ENCODE measurements at places on chromosomes 12 and 14. TPM values are rescaled to one million over a fixed set of nuclear protein-coding genes. Genes with fewer than 3 reads are reported as not detected.

- no peak for DNase-seq
Measured at GRCh38 chr12:8493084-8493483, 20.2 kb upstream of the CLEC4D start.

DNA sequence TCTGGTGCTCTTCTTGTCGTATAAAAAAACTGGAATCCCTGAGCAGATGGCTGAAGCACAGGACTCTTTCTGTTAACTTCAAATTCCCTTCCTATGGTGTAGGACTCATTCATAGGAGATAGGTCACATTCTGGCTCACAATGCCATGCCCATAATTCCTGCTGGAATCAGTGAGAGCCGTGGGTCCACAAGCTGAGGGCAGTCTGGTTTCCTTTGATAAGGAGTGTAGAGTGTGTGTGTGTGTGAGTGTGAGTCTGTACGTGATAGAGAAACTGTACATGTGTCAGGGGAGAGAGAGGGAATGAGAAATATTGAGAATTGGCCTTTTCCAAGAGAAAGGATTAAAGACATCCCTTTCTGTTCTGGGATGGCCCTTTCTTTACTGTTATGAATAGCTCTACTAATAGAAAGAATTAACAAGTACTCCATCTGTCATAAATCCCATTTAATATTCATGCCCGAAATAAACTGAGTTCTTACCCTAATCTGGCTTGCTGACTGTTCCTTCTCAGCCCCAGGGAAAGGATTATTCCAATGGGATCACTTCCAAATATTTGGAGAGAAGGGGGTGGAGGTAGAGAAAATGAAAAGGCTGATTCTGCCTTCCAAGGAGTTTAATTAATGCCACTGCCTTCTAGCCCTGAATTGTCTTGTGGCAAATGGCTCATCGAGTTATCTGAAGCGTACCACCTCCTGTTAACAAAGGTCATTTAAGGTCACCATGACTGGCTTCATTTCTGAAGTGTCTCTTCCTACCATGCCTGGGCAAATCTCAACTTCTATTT, 79.0 kb downstream of the TMX1 start:
- DNase-seq: no peak

The CLEC9A gene
- total RNA-seq: not detected

The AVPR1A gene
- total RNA-seq: not detected

All from H7 (cell line).